AG08395 (cell line): ENCODE measurements at places on chromosomes 13 and 19.

DNA sequence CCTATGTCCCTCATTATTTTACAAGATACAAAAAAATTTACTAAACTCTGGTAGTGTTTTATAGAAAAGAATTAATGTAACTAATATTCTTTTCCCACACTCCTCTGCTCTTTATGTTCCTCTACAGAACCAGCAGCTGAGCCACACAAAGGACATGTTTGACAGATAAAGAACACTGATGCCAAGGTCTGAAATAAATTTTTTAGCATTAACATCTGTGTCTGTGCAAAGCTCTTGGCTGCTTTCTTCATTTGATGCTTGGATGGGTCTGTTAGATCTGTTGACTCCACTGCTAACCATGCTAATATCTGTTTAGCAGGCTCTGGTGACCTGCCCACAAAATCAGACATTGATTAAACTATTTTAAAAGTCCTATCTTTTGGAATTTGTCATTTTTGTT is 2363.8 kb downstream of the PCDH9 start:
- DNase-seq, result no peak

GRCh38 chr19:34794066-34794960 is 21.3 kb upstream of the ZNF599 start:
- no peak for DNase-seq

GRCh38 chr13:40064154-40065097 is 409.0 kb downstream of the COG6 start:
- DNase-seq, result peak; percentile 82

GRCh38 chr13:51291341-51291740 is 48.1 kb upstream of the SERPINE3 start:
- DNase-seq, result peak; percentile 30

DNA sequence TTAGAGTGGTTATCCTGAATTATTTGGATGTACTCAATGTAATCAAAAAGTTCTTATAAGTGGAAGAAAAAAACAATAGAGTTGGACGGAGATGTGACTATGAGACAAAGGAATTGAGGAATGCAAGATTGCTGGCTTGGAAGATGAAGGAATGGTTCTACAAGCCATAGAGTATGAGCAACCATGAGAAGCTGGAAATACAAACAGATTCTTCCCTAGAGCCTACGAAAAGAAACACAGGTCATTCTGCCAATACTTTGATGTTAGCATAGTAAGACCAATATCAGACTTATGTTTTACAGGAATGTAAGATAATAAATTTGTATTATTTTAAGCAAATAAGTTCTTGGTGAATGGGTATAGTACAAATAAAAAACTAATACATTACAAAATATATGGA is 249.2 kb downstream of the DIAPH3 start:
- peak; percentile 11 for DNase-seq

DNA sequence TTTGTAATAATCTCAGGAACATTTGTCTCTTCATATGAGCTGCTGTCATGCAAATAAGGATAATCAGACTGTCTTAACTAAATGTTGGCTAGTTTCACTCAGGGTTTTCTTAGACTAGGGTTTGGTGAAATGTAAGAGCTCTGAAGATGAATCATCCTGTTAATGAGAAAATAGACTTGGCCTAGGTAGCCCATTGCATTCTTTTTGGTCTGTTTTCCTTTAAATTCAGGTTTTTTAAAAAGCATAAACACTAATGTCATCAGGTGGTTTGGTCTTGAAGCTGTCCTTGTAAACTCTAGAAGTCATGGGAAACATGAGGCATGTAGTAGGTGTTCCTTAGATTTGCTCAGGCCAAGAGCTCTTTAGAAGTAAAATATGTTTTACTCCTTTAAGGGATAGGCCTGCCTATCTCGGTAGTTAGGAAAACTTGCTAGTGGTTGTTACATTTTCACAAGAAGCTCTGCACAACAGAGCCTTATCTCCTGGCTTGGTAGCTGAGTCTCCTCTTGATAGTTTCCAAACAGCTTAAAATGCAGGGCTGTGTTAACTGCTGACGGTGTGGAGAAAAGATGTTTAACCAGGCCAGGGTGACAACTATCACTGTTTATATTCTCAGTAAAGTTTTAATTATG is 62.0 kb upstream of the C1QTNF9B start:
- DNase-seq, result no peak
